ENCODE measurements at places on chromosomes 7 and 10. TPM values are rescaled to one million over a fixed set of nuclear protein-coding genes. Genes with fewer than 3 reads are reported as not detected.
A peak's percentile ranks its signal among the peaks of the same experiment; 100 is the strongest.

DNA sequence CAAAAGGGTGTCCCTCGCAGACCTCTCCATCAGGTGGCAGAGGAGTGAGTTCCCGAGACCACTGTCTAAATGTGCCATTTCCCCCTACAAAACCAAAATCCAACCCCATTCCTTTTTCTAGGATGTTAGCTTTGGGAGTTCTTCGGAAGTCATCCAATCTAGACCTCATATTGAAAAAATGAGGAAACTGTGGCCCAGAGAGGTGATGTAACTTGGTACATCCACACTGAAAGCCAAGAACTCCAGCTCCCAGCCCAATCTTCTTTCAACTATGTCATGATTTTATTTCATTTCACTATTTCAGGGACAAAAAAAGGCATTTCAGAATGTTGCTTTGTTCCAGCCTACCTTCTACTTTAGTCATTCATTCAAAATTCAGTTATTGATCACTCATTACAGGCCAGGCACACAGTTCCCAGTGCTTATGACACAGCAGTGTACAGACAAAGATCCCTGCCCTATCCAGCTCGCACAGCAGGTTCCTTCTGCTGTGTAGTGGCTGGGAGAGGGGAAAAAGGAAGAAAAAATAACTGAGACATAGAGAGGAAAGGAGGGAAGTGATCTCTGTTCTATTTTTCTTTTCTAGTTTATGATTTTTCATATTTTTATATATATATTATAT is 35.8 kb downstream of the SCRN1 start:
- no peak for DNase-seq

GRCh38 chr7:70298780-70299471 is 700.7 kb downstream of the AUTS2 start:
- DNase-seq, result no peak

DNA sequence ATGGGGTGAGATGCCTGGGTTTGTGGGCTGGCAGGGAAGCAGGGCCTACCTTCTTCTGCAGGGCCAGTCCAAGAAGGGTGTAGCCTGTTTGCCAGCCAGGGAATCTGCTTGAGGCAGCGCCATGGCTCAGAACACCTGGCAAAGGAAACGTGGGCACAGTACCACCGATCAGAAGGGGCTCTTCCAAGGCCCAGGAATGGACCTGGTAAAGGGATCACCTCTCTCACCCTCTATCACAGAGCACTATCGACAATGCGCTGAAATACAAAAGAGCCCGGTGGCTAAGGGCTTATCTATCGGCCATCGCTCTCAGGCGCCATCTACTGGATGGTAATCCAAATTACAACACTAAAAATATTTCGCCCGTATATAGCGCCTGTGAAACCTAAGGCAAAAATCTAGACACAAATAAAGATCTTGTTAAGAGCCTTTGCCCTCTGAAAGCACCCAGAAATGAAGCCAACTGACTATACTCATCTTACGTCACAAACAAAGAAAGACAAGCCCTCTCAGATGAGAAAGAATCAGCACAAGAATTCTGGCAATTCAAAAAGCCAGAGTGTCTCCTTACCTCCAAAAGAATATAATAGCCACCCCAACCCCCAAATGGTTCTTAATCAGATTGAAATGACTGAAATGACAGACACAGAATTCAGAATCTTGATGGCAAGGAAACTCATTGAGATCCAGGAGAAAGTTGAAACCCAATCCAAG is 217.8 kb upstream of the HPS1 start:
- DNase-seq, result peak; percentile 2

GRCh38 chr10:26336979-26337378 is 101.2 kb upstream of the APBB1IP start:
- DNase-seq, result no peak

DNA sequence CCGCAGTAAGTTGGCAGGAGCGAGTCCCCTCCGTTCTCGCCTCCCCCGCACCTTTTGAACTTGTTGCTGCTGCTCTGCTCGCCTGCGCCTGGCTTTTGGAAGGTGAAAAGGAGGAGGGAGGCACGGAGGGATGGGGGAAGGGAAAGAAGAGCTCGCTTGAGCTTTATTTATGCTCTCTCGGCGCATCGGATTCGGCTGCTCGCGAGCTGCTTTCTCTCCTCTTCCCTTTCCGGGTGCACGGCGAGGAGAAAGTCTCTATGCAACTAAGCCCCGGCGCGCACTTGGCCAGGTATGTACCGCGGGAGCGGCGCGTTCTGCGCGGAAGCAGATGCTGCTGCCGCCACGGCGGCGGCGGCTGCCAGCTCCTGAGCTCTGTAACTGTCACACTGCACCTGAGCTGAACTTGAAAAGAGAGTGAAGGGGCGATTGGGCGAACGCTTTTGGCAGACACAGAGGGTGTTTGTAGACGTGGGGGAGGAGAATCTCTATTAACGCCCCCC is 551 bp downstream of the KCND2 start:
- peak; percentile 29 for DNase-seq

The KIF5B gene
- total RNA-seq, result 87.9 TPM

GRCh38 chr10:110843031-110843430 is 28.7 kb upstream of the PDCD4 start:
- no peak for DNase-seq

- no peak for DNase-seq
Measured at GRCh38 chr10:72746426-72747363, 54.8 kb downstream of the MCU start.

- no peak for DNase-seq
Measured at GRCh38 chr7:103240806-103241205, 56.4 kb upstream of the PMPCB start.

DNA sequence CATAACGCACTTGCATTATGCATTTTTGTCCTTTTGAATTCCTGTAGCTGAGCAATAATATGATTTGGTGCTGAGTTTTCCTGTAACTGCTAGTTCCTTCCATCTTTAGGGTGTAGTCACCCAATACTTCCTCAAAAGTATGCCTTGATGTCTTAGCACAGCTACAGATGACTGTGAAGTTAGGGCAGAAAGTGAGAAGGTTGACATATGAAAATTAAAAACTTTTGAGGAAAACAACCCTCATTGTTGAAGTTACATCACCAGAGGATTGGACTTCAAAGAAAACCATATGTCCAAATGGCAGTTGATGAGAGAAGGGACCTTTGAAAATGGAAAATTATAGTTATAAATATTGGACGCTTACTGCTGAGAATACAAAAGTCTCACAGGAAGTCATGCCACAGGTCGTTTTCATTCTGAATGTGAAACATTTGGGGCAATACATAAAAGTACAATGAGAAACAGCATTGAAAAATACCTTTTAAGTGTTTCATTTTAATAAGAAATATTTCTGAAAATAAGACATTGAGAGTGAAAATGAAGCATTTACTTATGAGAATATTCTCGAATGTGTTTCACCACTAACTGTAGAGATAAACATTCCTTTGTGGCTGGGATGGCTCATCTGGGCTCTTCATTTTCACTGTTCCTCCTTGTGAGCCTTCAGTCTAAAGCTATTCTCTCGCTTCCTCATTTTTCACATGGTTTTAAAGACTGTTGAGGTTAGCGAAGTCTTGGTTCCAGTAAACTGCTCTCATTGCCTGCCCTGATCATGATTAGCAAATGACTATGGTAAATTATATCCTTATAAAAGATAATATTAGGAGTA is 61.4 kb upstream of the NME8 start:
- no peak for DNase-seq

The UTF1 gene
- not detected for total RNA-seq

GRCh38 chr7:100585511-100586265 is at the start of gene LRCH4:
TSS of gene LRCH4 (minus strand) at chr7:100586129. CDS start at chr7:100586100, 29 bp downstream.
- DNase-seq, result peak; percentile 77

DNA sequence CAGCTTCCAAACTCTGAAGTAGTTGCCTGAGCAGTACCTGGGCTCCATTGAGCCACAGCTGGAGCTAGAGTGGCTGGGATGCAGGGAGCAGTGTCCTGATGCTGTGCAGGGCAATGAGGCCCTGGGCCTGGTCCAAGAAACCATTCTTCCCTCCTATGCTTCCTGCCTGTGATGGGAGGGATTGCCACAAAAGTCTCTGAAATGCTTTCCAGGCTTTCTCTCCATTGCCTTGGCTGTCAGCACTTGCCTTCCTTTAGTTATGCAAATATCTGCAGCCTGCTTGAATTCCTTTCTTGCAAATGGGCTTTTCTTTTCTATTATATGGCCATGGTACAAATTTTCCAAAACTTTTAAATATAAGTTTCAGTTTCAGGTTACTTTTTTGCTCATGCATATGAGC is 972.2 kb upstream of the MBL2 start:
- DNase-seq, result no peak

The EPC1 gene
- 60.0 TPM for total RNA-seq

DNA sequence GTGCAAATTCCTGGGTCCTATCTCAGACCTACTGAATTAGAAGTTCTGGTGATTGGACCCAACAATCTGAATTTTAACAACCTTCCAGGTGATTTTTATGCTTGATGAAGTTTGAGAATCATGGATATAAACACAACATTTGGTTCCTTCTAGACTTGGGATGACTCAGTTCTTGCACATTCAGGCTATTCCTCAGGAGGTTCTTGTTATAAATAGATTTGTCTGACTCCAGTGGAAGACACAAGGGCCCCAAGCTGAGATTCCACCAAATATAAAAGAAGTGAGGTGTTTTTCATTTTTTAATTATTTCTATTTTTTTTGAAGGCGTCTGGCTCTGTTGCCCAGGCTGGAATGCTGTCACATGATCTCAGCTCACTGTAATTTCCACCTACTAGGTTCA is 9.4 kb upstream of the TAS2R16 start:
- no peak for DNase-seq

GRCh38 chr7:73391396-73391795 is 42.2 kb upstream of the FZD9 start:
- no peak for DNase-seq

The CRCP gene
- total RNA-seq, result 49.6 TPM

GRCh38 chr7:84524714-84525694 is 330.4 kb upstream of the SEMA3A start:
- DNase-seq, result no peak

DNA sequence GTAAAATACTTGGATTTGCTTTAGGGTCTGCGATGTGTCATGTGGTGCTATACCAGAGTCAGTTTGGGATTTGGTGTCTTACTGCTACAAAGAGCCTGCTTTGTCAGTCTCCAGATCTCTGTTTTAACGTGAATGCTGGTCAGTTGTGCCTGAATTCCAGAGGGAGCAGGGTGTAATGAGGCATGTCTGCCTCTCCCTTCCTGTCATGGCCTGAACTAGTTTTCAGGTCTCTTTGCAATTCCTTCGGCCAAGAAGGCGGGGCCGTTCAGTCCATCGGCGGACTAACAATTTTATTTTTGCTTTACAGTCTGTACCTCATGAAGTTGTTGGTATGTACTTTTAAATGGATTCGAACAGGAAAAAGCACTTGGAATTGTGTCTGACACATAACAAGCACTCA is 465.1 kb upstream of the ADARB2 start:
- peak; percentile 8 for DNase-seq

DNA sequence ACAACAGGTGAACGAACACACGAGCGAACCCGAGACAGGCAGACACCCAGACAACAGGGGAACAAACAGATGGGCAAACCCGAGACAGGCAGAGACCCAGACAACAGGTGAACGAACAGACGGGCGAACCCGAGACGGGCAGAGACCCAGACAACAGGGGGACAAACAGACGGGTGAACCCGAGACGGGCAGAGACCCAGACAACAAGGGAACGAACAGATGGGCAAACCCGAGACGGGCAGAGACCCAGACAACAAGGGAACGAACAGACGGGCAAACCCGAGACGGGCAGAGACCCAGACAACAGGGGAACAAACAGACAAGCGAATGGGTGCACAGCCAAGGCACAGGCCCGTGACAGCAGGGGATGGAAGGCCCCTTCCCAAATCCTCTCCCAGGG is 264.7 kb downstream of the ELFN1 start:
- no peak for DNase-seq

DNA sequence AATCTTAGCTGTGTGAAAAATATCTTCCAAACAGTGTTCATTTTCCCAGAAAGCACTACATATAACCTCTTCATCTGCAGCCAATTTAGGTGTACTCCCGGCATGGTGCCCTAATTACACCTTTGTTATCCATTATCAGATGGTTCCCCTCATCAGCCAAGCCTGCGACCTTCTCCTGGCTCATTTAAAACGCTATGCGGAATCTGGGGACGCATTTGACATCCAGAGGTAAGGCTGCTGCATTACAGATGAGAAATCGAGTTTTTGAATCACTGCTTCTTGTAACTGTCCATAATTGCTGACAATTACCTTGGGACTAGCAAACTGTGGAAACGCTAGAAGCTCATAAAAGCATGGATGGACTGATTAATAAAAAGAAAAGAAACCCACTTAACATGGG is 109.5 kb downstream of the PARP12 start:
- DNase-seq, result no peak

The UPK3B gene
- total RNA-seq, result 10.8 TPM

- DNase-seq, result no peak
Measured at GRCh38 chr10:6065835-6066234, 3.7 kb upstream of the IL2RA start.

The TMEM26 gene
- total RNA-seq, result 0.54 TPM

GRCh38 chr7:111229916-111230315 is 139.0 kb downstream of the LRRN3 start:
- no peak for DNase-seq

- no peak for DNase-seq
Measured at GRCh38 chr10:31207636-31208035, 111.4 kb upstream of the ZEB1 start.
